CD4-positive, alpha-beta T cell treated with Interleukin-6 at 100 ng/mL for 8 hours (primary cell): ENCODE measurements at places on chromosomes 4 and X.
A peak's percentile ranks its signal among the peaks of the same experiment; 100 is the strongest.

- peak; percentile 84 for DNase-seq
Measured at GRCh38 chrX:130024127-130024526, 41.7 kb downstream of the BCORL1 start.

DNA sequence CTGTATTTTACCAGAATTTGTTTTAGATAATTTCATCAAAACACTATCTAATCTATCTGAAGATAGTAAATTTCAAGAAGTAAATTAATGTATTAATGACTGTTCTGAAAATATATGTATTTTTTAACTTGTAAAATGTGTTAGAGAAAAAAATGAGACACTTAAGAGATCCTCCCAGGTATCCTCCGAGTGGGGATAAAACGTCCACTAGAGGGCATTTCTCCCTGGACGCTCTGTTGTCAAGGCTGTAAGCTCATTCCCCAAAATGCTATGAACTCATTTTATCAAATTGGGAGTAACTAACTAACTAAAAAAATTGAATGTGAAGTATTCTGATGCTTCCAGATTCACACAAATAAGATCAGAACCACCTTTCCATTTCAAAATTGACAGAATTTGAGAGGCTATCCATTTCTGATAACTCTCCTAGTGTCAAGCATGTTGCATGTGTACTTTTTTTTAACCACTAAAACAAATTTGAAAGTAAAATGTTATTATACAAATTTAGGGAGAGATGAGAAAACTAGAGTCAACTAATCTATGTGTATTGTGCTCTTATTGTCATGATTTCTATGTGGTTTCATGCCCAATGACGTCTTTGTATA lies 337.3 kb upstream of the HS3ST1 start:
- no peak for DNase-seq

GRCh38 chr4:113440371-113440770 lies 321.2 kb downstream of the CAMK2D start:
- no peak for DNase-seq

- DNase-seq = no peak
Measured at GRCh38 chr4:12965334-12965733, 518.8 kb downstream of the RAB28 start.

- no peak for DNase-seq
Measured at GRCh38 chrX:84717343-84717742, 215.1 kb upstream of the HDX start.

GRCh38 chr4:125626946-125627345 lies 312.2 kb downstream of the FAT4 start:
- DNase-seq = no peak

GRCh38 chr4:65976287-65976686 lies 306.0 kb upstream of the EPHA5 start:
- no peak for DNase-seq

DNA sequence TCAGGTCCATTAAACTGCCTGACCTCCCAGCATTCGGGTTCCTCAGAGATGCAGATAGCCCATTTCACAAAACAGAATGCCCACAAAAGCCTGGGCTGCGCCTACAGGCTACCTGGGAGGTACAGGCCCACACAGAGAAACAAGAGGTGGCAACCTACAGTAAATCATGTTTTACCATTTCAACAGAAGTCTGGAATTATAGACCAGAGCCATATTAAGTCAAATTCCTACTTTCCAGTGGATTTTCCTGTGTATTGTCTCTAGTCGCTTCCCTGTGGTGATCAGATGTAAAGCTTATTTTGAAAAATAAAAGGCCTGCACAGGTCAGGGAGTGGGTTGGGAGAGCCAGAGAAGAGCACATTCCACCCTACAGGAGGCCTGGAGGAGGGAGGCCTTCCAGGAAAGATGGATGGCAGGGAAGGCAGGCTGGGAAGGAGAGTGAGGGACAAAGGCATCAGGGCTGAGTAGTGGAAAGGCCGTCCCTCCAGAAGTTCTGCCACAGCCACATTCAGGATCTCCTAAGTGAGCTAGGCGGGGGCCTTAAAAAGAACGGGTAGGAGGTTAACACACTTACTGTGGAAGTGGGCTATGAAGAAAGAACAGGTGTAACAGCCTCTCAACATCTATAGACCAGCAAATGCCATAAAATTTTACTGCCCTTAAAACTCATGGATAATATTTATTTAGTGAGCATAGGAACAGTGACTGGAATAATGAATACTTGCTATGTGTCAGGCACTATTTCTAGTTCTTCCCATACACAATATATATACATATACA lies 19.0 kb upstream of the USO1 start:
- no peak for DNase-seq

DNA sequence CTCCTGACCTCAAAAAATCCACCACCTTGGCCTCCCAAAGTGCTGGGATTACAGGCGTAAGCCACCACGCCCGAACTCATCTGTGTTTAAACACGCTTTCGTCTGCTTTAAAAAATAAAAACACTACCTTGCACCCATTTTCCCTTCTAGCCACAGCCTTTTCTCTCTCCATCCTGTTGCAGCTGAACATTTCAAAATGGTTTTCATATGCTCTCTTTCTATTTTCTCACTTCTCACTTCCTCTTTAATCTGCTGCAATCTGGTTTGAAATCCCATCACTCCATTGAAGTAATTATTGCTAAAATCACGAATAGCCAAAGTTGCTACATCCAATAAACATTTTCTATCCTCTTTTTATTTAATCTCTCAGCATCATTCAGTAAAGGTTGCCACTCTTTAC lies 70.0 kb downstream of the DCHS2 start:
- DNase-seq = no peak

DNA sequence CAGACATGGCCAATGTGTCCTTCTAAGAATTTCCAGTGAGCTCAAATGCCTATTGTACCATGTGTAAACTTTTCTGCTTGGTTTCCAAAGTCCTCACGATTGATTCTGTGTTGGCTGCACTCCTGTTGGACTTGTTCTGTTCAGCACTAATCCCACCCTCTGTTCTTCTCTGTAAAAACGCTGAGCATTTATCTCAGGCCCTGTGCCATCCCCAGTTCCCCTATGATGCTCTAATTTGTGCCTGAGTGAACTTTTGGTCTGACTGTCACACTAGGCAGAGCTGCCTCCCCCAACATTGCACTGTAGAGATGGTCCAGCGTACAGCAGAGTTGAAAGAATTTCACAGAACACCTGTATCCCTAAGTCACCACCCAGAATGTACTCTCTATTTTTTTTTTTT lies 76.1 kb upstream of the STS start:
- DNase-seq = no peak

- no peak for DNase-seq
Measured at GRCh38 chr4:181194096-181194495, 1049.1 kb upstream of the TENM3 start.
